ENCODE measurements at places on chromosomes 3 and 15.

GRCh38 chr3:177137774-177138705, 59.2 kb downstream of the TBL1XR1 start:
- DNase-seq, result no peak

GRCh38 chr15:29037997-29038705, 152.4 kb downstream of the APBA2 start:
- no peak for DNase-seq

DNA sequence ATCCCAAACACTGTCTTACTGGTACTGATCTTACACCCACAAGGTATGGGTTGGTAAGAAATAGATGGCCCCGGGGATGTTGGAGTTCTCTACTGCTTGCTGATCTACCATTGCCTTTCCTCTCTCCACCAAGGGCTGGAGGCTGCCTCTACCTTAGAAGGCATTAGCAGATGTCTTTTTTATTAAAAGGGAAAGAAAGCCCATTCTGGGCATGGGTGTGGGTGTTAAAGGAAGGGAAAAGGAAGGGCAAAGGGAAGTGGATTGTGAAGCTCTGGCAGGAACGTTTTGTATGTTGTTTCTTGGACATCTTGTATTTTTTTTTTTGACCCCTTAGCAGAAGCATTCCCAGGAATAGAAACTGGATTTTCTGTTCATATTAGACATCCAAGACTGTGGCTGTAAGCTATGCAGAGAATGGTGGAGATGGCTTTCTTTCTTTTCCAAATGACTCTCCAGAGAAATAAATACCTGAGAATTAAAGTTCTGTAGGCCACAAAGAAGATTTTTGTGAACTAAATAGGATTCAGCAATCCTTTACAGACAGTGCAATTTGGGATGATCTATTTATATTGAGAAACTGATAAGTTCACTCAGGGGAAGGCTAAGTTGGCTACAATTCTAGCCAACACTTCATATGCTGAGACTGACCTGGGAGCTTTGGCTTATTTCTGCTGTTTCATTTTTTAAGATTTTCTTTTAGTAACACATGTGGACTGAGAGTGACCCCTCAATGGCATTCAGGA, 108.8 kb downstream of the TOP2B start:
- no peak for DNase-seq

DNA sequence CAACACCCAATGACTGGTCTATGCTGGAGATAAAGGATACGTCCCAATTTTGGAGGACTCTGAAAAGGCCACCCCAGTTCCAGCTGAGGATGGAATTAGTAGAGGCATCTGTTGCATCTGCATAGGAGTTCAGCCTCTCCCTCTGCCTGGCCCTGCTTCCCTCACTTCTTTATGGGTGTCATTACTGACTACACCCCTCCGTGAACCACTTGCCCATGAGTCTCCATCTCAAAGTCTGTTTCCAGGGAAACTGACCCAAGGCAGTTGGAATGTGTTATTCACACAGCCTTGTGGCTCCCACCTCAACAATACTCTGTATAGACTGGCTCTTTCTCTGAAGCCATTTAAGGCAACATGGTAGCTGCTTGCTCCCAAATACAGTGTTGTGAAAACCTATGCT, 21.4 kb upstream of the PCOLCE2 start:
- DNase-seq, result no peak

DNA sequence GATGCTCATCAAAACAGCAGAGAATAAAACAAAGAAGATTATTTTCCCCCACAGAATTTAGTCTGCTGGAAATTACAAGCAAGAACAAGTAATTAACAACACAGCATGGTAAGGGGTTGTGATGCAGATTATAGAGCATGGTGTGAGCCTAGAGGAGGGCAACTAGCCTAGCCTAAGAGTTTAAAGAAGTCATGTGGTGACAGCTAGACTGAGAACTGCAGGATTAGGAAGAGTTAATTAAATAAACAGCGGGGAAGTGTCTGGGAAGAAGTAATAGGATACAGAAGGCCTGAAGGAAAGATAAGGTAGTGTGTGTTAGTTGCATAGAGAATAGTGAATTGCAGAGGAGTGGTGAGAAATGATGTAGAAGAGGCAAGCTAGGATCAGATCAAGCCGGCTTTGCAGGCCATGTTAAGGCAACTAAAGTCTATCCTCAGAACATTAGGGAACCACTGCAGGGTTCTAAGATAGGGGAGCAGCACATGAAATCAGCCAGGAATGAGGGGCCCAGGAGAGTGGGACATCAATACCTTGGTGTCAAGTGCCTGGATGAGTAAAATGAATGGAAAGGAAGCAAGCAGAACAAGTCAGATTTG, 11.9 kb upstream of the PKM start:
- DNase-seq, result no peak

- no peak for DNase-seq
Measured at GRCh38 chr3:176896640-176897039, 300.6 kb downstream of the TBL1XR1 start.

DNA sequence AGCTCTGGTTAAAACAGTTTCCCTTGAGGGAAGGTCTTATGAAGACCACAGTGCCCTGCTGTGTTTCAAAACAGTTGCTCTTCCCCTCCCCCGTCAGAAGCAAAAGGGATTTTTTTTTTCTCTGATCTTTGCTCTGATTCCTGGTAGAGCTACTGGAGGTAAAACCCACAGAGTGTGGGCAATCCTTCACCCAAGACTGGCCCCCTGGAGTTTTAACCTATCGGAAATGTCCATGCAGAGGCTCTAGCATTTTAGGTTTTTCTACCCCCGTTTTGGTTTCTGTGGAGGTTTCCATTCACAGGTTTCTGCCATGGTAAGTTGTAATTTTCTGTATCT, 27.7 kb downstream of the GRM2 start:
- DNase-seq, result no peak

- no peak for DNase-seq
Measured at GRCh38 chr3:4079339-4080195, 223.6 kb upstream of the SETMAR start.

GRCh38 chr15:72203507-72203837, 5.9 kb upstream of the GRAMD2A start:
- DNase-seq, result peak; percentile 48

DNA sequence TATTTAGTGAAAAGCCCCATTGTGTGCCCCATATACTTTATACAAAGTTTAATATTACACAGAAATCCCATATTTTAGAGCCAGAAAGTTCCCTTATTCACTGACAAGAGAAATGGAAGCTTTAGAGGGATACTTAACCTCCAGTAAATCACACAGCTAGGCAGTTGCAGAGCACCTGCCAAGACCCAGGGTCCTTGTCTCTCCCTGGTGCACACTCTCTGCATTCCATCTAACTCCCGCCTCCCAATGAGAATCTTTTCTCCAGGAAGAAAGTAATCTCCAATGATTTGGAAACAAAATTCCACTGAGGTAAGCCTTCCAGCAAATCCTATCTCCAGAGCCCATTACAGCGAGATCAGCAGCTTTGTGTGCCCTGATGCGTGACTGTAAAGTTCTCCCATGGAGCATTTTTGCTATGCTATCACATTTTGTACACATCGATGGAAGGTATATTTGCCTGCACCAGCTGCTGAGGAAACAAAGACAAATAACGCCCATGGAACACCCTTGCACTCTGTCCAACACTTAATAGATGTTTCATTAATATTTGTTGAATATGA, 41.4 kb downstream of the ULK4 start:
- no peak for DNase-seq

- peak; percentile 60 for DNase-seq
Measured at GRCh38 chr15:100919481-100920405, 586 bp downstream of the LRRK1 start.

- no peak for DNase-seq
Measured at GRCh38 chr3:164113371-164114332, 964.6 kb downstream of the SI start.

DNA sequence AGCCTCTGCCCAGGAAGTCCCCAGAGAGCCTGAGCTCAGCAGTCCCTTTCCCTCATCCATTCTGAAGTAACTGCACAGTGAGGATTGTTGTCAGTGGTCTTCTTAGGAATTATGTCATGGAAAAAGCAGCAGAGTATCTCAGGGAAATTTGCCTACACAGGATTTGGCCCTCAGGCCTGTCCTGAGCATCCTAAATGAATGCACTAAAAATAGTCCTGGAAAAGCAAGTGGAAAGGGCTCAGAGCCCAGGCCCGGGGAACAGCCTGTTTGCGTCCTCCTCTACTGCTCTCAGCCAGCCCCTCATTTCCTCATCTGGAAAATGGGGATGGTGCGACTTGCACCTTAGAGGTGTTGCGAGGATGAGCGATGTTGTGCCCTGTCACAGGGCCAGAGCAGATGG, 21.6 kb downstream of the LYSMD4 start:
- no peak for DNase-seq

- DNase-seq, result no peak
Measured at GRCh38 chr3:126110431-126111125, 26.7 kb upstream of the SLC41A3 start.

- DNase-seq, result no peak
Measured at GRCh38 chr15:66287461-66288057, 5.8 kb upstream of the DIS3L start.

GRCh38 chr3:195207731-195208130, 63.2 kb downstream of the XXYLT1 start:
- DNase-seq, result no peak

DNA sequence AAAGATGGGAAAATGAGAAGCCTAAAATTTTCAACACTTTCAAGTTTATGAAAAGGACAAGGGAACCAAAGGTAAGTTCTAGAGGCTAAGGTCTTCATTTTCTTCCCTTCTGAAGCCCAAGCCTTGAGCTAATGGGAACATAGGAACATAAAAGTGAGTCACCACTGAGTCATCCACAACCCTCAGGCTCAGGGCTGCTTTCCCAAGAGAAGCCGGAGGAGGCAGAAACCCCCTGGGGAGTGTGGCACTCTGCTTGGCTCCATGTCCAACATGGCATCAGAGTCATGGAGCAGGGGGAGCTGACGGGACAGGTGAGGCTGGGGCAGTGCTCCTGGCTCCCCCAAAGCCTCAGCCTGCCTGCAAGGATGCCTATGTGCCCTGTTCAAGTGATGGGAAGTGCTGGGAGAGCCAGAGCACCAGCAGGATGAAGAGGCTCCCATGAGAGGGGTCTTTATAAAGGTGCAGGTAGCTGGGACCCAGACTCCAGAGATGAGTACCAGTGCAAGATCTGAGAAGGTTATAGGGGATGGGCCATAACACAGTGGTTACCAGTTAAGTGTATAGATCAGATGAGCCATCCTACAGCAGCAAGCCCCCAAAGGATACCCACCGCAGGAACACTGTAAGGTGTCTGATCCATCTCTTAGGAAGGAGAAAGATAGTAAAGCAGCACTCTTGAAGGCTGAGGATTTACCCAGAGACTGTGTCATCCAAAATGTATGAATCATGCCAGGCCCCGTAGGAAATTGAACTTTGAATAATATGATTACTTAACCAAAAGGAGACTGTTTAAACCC, 31.8 kb upstream of the RYR3 start:
- DNase-seq, result no peak

DNA sequence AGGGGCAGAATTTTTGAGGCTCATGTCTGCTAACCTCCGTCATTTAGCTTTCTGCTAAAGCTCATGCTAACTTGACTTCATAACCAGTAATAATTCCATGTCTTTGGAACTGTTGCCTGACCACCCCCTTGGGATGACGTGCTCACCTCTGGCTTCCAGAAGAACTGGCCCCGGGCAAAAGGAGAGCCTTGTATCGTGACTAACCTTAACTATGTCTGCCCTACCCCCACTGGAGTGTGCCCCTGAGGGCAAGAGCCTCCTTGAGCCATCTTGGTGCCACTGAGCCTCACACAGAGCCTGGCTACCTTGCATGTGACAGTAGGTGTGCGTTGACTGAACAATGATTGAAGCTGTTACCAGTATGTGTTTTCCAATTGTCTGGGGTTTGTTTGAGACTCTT, 4.7 kb downstream of the LRRK1 start:
- no peak for DNase-seq

GRCh38 chr3:65288776-65289175, 601.0 kb upstream of the ADAMTS9 start:
- no peak for DNase-seq

DNA sequence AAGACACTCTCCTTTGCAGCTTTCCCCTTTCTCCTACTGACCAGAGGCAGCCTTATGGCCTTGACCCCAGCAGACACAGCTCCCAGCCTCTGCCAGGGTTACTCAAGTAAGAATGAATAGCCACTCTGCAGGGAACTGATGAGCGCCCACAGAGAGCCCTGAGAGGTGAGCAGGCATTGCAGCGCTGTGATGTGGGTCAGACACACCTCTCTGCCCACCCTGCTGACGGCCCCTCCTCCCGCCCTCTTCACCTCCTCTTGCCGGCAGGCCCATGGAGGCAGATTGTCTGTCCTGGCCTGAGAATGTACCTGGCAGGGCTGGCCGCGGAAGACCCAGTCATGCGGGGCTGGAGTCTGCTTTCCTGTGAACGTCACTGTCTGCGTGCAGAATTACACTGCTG, 512.6 kb upstream of the PPP2R3A start:
- no peak for DNase-seq

DNA sequence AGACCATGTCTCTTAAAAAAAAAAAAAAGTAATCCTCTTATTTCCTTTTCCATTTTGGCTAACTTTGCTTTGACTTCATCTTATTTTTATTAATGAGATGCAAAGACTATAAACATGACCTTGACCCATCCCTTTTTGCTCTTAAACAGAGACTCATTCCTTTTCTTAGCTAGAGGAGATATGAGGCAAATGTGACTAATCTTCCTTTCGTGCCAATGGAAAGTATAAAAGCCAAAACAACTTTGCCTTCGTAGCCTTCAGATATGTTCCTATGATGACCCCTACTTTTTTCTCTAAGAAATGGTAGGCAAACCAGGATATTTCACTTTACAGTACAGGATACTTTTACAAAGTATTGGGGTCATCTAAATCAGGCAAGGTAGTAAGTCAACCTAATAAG, 36.9 kb upstream of the GOLGB1 start:
- no peak for DNase-seq

- DNase-seq, result peak; percentile 91
Measured at GRCh38 chr15:37100109-37100965, at the start of gene MEIS2. TSS of gene MEIS2 (minus strand) at chr15:37100549. CDS start at chr15:37099466, 1,083 bp downstream.

GRCh38 chr3:12948891-12949711, 107.7 kb upstream of the RPL32 start:
- peak; percentile 68 for DNase-seq

DNA sequence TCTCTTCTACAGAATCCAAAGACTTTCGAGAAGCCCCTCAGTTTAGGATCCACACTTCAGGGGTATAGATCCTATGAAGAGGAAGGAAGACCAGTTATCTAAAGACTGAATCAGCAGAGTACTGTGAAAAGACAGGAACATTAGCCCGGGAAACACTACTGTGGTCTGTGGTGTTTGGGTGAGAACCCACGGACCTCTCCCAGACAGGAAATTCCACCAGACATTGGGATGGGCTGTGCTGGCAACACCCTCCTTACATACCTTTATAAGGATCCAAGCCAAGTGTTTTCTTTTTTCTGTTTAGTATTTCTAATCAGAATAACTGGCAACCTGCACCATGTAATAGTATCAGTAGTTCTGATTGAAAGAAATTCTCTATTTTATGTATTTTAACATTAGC, 14.1 kb downstream of the TMEM207 start:
- no peak for DNase-seq

GRCh38 chr3:195806211-195806915, 5.4 kb downstream of the MUC4 start:
- no peak for DNase-seq

All from lower lobe of right lung (tissue), 2 donors.